Neuronal stem cell (in vitro differentiated cells): ENCODE measurements at places on chromosomes 4 and X.

GRCh38 chrX:110442635-110443034, 84.0 kb downstream of the RTL9 start:
- DNase-seq, result no peak

- DNase-seq, result no peak
Measured at GRCh38 chrX:140817943-140818342, 108.4 kb downstream of the LINC00632 start.

GRCh38 chr4:134862116-134862515, 660.5 kb upstream of the PABPC4L start:
- DNase-seq, result no peak

DNA sequence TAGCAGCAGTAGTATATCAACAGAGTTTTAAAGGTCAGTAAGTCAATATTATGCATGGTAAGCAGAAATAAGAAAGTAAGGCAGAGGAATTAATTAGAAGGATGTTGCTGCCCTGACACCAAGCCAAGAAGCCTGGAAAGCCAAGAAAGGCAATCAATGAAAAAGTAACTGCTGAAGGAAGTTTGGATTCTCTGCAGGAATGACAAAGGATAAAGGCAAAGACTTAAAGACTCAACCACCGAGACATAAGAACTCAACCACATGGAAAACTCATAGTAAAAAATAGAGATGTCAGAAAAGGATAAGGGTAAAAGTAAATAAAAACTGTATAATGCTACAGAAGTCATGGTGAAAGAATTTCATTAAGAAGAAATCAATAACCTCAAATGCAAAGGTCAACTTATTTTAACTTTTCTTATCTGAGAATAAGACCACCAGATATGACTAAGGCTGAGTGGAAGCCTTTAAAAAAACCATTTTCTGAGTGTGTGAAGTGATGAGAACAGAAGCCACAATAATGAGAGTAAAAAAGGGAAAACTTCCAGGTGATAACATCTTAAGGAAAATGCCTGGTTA, 55.2 kb downstream of the NEK1 start:
- DNase-seq, result no peak

- peak; percentile 47 for DNase-seq
Measured at GRCh38 chr4:176340871-176341685, 21.3 kb downstream of the SPCS3 start.

GRCh38 chr4:141077611-141078225, 55.6 kb downstream of the RNF150 start:
- DNase-seq, result no peak

DNA sequence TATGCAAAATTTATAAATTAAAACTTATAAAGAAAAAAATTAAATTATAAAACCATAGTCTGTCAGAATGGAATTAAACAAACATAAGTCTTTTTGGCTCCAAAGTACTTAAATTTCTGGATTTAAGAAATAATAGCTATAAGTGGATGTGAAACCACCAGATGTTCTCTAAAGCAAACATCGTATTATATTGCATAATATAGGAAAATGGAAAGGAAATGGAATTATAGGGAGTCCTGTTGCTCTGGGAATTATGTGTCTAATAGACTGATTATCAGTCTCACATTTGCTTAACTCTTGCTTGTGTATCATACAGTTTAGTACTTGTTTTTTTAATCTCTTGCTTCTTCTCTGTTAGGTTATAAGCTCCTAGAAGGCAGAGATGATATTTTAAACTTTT, 819.2 kb downstream of the RAPGEF2 start:
- DNase-seq, result no peak

DNA sequence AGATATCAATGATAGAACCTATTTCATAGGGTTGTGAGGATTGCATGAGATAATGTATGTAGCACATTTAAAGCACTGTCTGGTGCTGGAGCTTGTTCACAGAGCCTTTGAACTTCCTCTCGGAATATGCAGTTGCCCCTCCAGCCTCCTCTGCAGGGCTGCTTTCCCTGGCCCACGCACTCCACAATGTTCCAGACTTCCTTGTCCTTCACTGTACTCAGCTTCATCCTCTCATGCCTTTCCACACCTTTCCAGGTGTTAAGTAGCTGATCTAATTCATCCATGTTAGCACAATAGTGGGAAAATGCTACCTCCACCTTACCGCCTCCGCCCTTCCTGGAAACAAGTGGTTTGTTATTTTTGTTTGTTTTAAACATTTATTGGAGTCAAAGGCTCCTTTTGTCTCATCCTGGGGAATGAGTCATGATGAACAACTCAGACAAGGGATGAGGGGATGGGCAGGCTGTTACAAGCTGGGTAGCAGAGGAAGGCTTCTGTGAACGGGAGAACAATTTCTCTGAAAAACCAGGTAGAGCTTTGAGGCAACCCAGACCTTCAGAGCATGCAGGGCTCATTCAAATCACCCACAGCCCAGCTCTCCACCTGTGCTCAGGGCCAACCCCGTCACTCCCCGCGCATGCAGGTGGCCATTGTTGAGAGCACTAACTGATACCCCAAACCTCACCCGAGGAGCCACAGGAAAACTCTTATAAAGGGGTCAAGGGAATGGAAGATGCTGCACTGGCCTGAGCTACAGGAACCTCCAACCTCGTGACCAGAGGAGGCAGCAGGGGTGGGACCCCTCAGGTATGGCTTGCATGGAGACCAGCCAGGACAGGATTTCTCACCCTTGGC, 84.9 kb upstream of the TBL1X start:
- DNase-seq, result no peak

DNA sequence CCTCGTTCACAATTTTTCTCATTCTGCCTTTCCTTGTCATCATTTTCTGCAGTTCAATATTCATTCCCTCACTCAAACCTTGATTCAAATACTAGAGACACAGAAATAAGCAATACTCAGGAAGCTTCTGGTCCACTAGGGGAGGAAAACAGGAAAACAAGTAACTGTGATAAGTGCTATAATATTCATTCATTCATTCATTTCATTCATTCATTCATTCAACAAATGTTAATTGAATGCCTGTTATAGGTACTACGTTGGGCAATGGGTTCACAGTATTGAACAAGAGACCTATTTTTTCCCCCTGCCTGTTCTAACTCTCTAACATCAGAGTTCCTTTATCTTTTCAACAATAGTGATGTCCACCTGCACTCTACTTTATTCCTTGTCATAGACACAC, 104.0 kb downstream of the HDAC8 start:
- DNase-seq, result no peak

DNA sequence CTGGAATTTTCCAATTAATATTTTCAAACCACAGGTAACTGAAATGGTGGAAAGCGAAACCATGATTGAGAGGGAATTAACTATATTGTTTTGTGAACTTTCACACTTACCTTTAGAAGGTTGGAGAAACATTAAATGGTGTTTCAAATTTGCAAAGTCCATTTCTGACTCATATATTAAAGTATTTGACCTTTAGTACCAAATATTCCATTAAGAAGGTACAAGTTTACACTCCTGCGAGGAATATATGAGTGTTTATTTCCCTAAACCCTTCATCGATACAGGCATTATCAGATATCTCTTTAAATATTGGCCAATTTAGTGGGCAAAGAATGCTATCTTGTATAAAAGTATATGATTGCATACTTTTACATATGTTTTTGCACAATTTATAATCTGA, 44.1 kb upstream of the NPNT start:
- no peak for DNase-seq

- no peak for DNase-seq
Measured at GRCh38 chr4:8039853-8040252, 100.2 kb upstream of the AFAP1 start.

DNA sequence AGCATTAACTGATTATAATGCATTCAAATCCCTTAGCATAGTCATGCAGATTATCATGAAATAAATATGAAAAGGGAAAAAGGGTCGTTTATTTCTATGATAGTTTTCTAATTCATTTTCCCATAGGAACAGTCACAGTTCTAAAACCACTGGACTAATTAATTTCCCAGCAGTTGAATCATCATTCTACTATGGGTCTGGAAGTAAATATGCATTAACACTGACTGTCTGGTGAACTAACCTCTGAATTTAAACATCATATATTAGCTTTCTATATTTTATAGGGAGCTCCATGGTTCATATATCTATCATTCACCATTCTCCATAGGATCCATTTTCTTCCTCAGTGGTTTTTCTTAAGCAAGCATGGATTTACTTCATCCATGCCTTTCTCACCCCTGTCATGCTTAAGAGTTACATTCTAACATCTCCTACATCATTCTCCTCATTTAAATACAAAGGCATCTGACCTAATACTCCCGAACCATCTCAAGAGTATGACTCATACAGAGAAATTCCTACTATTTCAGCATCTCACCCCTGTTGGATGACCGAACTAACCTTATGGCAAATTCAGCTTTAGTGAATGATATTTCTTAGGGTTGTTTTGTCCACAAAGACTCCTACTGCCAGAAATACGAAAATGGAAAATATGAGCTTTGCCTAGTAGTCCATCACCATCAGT, 198.7 kb upstream of the ADAMTS3 start:
- no peak for DNase-seq

- no peak for DNase-seq
Measured at GRCh38 chr4:141853091-141853764, 216.8 kb downstream of the IL15 start.

- DNase-seq, result peak; percentile 46
Measured at GRCh38 chrX:4547213-4547836, 833.9 kb upstream of the PRKX start.

DNA sequence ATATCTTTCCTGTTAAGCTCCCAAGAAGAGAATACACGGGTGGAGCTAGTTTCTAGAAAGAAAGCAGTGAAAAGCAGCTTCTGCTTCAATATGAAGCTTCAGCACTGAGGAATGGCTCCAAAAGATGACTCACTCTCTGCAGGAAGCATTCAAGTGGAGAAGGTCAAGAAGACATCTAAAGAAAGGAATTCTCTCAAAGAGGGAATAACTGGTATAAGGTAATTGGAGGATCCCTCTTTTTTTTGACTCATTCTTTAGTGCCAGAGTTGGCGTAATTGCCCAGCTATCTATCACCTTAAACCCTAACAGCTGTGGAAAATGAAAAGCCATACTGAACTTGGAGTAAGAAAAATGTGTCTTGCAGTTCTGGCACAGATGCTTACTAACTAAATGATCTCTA, 3.5 kb downstream of the EDA2R start:
- no peak for DNase-seq

GRCh38 chrX:103781706-103782105, 5.1 kb downstream of the PLP1 start:
- no peak for DNase-seq

- DNase-seq, result no peak
Measured at GRCh38 chrX:146154191-146154590, 336.6 kb downstream of the SLITRK2 start.

DNA sequence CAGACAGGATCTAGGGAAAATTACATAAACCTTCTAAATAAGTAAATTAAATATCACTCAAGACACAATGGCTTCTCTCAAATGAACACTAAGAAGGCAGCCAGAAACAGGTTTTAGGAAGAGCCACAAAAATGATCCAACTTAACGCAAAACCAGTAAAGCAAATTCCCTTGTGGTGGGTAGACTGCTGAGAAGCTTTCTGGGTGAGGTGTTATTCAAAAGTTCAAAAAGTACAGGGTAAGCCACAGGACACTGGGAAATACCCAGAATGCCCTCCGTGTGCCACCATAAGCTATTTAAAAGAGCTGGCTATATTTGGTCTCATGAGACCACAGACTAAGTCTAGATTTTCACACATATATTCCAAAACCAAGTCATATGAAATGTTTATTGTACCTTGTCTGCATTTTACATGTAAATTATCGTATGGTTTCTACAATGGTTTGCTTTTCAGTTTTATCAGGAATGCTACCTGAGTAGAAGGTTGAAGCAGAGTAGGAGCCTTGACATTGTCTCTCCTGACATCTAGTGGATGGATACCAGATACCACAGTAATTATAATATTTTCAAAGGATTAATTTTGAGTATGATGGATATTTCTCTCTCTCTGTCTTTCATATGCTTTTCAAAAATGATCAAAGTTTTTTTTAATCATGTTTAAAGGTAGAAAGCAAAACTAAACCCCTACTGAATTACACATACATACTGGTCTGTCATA, 109.3 kb upstream of the KLHL13 start:
- DNase-seq, result no peak

DNA sequence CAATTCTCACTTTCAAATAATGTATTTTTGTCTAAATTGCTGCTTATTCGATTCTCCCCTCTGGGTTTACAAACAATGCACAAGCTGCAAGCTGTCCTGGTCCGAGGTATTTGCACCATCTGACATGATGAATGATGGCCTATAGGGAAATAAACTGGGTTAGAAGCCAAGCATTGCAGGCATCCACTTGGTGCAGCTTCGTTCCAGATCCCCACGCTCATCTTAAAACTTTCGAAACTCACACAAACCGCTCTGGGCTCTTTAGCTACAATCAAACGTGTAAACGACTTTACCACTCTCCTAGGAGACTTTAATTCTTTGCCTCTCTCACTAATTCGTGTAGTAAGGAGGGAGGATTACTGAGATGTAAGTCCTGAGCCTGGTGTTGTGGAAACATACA, 19.0 kb downstream of the PHKA2 start:
- DNase-seq, result no peak

- DNase-seq, result no peak
Measured at GRCh38 chrX:151901826-151902225, 10.9 kb upstream of the MAGEA4 start.

GRCh38 chrX:73940893-73941470, 363.0 kb upstream of the ZCCHC13 start:
- no peak for DNase-seq

- DNase-seq, result no peak
Measured at GRCh38 chr4:145644699-145645098, 25.5 kb downstream of the MMAA start.

GRCh38 chr4:25320773-25321172, 8.2 kb downstream of the ZCCHC4 start:
- no peak for DNase-seq

DNA sequence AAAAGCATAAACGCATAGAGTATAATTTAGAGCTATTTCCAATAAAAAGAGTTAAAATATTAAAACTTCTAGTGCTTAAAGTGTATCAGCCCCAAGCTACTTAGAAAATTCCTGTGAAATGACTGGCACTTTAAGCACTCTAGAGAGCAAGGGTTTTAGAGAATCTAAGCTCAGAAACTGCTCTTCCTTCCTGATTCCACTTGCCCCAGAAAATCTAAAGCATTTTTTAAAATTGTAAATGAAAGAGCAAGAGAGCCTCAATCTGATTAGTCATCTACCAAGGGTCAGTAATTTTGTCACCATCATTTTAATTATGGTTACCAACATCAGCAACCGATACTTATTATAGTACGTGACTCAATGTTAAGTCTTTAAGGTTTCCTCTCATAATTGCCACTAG, 25.0 kb downstream of the CTPS2 start:
- DNase-seq, result no peak

DNA sequence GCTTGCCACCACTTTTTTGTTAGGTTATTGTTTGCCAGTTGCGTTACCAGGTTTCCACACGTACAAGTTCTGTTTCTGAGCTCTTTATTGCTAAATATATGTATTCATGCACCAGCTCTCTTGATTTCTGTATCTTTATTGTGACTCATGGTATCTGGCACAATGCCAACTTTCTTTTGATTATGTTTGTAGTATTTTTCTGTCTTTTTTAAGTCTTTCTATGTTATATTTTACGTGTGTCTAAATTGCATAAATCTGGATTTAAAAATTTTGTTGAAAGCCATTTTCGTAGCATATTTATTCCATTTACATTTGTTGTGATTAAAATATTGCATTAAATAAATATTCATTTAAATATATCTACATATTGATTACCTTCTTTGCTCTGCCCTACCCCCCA, 73.8 kb downstream of the KDM6A start:
- DNase-seq, result no peak

GRCh38 chr4:103324811-103325210, 126.7 kb upstream of the CENPE start:
- DNase-seq, result no peak

GRCh38 chr4:19368800-19369199, 882.9 kb upstream of the SLIT2 start:
- no peak for DNase-seq

- DNase-seq, result no peak
Measured at GRCh38 chr4:54764476-54764875, 106.7 kb downstream of the KIT start.
